ENCODE measurements at places on chromosomes 11 and 22.

- no peak for DNase-seq
Observed at GRCh38 chr22:49026494-49027367, 800.9 kb downstream of the BRD1 start.

- peak; percentile 82 for DNase-seq
Observed at GRCh38 chr11:110251836-110252235, 44.6 kb downstream of the RDX start.

DNA sequence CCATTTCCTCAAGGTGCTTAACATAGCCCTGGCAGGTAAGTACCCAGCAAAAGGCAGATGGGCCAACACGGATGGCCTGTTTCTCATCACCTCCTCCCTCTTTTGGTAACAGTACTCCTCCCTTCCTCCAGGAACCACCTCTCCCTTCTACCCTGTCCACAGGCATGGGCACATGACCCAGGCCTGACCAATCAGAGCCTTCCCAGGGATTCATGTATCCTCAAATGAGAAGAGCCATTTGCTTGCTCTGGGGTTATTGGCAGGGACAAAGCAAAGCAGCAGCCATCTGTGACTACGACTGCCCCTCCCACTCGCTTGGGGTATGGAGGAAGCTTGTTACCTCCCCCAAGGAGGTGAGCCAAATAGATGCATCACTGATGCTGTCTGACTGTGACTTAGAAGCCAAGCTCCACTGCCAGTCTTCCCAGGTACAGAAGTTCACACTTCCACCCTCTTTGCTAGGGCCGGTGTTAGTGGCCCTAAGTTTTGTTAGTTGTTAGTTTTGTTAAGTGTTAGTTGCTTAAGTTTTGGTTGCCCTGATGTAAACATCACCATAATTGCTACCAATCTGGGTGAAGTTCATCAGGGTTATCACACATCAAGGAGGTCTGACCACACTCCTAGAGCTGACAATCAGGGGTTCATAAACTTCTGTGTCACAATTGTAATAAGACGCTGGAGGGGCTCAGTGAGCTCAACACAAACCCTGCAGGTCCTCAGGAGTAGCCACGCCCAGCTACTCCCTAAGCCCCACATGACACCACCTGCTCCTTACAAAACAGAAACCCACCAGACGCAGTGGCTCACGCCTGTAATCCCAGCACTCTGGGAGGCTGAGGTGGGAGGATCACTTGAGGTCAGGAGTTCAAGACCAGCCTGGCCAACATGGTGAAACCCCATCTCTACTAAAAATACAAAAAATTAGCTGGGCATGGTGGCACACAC is 57.3 kb downstream of the ARFGAP3 start:
- DNase-seq, result no peak

GRCh38 chr22:29817724-29818123 is 20.4 kb downstream of the ASCC2 start:
- DNase-seq, result no peak

- DNase-seq, result no peak
Observed at GRCh38 chr11:86072211-86072610, 3.3 kb upstream of the PICALM start.

- no peak for DNase-seq
Observed at GRCh38 chr11:34348919-34349318, 8.9 kb downstream of the ABTB2 start.

GRCh38 chr11:91156041-91156440 is 933.2 kb upstream of the CHORDC1 start:
- no peak for DNase-seq

DNA sequence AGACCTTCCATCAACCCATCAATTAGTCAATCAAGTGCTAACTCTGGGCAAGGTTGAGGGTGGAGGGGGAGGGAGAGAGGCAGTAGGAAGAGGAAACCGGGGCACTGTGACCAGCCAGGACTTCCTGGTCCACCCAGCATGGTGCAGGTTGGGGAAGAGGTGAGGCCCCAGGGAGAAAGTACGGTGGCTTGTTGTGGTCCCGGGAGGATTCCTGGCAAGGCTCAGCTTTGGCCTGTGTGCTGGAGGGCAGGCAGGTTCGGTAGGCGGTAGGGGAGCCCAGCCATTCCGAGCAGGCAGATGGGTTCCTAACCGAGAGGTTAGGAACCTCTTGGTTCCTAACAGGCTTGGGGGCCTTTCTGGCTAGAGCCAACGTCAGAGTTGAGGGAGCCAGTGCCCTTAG is 10.8 kb downstream of the ST14 start:
- DNase-seq, result no peak

DNA sequence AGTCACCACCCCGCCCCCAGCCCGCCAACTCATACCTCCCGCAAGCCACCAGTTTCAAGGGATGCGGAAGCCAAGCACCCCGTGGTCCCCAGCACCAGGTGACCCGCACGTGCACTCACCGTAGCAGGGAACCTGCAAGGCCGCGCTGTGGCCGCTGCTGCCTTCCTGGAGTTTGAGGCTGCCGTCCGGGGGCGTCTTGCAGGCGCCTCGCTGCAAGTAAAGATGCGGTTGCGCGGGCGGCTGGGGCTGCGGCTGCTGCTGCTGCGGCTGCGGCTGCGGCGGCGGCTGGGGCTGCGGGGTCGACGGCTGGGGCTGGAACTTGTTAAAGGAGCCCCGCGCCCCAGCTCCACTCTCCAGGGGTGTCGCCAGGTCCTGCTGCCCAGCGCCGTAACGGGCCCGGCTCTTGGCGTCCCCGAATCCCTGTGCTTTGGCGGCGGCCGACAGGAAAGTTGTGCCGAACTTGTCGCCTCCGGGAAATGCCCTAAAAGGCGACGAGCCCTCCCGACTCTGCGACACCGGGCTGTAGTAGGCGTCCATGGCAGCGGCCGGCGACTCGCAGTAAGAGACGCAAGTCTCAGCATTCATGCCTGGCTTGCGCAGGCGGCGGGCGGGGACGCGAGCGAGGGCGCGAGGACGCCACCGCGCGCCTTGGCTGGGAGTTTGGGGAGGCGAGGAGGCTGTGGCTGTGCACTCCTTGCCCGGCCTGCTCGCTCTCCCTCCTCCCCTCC is at the start of gene ALX4:
TSS of gene ALX4 (minus strand) at position 662 of the 728 bp plus-strand sequence. CDS start at position 585, 77 bp downstream.
- peak; percentile 16 for DNase-seq

GRCh38 chr11:66842501-66842895 is 743 bp upstream of the RCE1 start:
- DNase-seq, result no peak

Data from body of pancreas (tissue), 4 donors.